Upper lobe of left lung (tissue), 6 donors: ENCODE measurements at places on chromosomes 4 and X. TPM values are rescaled to one million over a fixed set of nuclear protein-coding genes. Genes with fewer than 3 reads are reported as not detected.

- H3K4me1 ChIP-seq, result no peaks in the 10 kb centered on the region
- no peak overlapping the region for H3K4me3 ChIP-seq
- H3K36me3 ChIP-seq, result no peaks in the 10 kb centered on the region
- no peaks in the 10 kb centered on the region for H3K27me3 ChIP-seq
- no peak for DNase-seq
Observed at GRCh38 chr4:24209906-24210305, 320.1 kb upstream of the PPARGC1A start.

NOX1 gene
- not detected for total RNA-seq

SLC2A9 gene
- 5.4 TPM for total RNA-seq

MSX1 gene
- not detected for total RNA-seq
